NCI-H2029 treated with DMSO at 0.1 percent for 48 hours (cell line): ENCODE measurements at places on chromosomes 16 and 17.

DNA sequence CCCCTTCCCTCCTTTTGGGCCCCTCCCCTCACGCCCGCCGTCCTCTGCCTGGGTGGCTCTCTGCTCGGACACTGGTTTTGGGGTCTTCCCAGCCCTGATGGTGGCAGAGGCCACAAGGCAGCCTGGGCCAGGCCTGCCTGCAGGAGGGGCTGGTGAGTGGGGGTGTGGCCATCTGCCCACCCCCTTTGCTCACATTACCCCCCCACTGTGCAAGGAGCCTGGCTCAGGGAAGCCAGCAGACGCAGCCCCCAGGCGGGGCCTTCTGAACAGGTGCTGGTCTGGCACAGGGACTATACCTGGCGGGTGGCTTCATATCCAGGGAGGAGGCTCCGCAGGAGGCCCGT, 10.7 kb upstream of the ZFPM1 start:
- no peak for DNase-seq

DNA sequence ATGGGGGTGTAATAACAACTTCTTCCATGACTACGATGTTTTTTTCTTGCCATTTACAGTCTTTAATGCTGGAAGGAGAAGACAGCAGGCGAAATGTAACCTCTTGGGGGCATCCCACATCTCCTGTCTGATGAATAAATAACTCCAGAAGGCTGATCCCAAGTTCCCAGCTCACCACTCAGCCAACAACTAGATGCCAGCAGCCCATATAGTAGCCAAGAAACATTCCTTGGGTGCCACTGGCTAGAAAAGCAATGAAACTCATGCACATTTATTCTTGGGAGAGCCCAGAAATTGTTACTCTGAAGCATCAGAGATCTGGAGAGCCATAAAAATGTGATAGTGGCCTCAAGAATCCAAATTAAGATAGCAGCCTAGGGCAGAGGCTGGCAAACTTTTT, 22.7 kb upstream of the TMEM101 start:
- no peak for DNase-seq

DNA sequence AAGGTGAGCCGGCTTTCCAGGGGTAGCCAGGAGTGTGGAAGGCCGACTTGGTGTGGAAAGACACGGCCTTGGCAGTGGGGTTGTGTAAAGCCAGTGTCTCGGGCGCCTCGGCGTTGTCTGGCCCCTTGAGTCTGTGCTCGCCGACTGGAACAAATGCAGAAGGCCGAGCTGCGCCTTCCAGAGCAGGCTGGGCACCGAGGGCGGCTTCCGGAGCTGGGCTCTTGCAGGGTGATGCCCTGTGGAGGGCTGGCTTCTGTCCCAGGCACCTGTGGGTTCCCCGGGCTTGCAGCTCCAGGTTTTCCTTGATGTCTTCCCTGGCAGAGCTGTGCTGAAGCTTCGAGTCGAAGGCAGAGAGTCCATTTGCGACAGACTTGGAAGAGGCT, 8.0 kb downstream of the ZNF750 start:
- DNase-seq, result no peak

DNA sequence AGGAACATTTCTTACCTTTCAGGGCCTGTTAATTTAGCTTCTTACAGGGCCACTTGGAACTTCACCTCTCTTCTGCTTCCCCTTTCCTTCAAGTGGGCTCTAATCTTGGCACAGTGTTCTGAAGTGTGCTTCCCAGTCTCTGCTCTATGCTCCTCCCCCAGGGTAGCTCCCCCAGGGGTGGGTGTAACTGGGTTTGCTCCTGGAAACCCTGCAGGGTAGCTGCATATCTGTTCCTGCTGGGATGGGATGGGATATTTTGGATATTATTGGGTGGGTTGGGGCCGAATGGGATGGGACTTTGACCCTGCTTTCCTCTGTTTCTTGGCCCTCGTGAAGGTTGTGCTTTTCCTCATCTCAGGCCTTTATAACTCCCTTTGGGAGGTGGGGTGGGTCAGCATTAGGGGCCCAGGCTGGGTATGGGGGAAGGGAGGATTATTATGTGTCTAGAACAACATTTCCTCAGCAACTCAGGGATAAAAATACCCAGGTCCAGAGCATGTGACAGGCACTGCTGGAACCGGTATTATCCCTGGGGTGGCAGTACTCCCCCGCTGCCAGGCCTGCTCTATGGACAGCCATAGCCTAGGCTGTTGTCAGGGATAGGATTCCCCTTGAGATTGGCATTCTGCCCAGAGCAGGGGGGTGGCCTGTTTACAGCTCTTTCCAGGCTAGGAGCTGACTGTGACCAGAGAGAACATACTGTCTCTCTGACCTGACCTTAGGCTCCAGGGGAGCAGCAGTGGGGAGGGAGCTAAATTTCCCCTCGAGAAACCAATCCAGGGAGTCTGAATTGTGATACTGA, 5.0 kb downstream of the NFE2L1 start:
- peak; percentile 40 for DNase-seq

- DNase-seq, result no peak
Measured at GRCh38 chr16:48622456-48623303, 12.7 kb upstream of the N4BP1 start.

DNA sequence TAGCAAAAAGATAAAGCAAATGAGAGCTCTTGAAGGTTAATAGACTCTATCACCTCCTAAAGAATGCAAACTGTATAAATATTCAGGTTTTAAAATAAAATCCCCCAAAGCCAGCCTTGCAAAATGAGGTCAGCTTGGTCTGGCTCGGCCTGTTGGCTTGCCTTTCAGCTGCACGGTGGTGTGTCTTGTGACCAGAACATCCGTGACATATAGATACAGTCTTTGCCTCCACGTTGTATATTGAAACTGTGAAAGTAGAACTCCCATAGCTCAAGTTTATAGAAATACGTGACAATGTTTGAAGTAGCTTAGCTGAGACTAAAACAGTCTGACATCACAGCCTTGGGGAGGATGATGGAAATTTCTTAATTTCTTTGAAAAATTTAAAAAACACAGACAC, 236.6 kb upstream of the MYOCD start:
- no peak for DNase-seq

DNA sequence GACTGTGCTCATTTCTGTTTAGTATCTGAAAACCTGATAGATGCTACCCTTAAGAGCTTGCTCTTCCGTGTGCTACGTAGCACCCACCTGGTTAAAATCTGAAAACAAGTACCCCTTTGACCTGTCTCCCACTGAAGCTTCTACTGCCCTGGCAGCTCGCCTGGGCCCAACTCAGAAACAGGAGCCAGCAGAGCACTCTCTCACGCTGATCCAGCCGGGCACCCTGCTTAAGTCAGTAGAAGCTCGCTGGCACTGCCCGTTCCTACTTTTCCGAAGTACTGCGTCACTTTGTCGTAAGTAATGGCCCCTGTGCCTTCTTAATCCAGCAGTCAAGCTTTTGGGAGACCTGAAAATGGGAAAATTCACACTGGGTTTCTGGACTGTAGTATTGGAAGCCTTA, 18.9 kb downstream of the NTAN1 start:
- DNase-seq, result no peak

DNA sequence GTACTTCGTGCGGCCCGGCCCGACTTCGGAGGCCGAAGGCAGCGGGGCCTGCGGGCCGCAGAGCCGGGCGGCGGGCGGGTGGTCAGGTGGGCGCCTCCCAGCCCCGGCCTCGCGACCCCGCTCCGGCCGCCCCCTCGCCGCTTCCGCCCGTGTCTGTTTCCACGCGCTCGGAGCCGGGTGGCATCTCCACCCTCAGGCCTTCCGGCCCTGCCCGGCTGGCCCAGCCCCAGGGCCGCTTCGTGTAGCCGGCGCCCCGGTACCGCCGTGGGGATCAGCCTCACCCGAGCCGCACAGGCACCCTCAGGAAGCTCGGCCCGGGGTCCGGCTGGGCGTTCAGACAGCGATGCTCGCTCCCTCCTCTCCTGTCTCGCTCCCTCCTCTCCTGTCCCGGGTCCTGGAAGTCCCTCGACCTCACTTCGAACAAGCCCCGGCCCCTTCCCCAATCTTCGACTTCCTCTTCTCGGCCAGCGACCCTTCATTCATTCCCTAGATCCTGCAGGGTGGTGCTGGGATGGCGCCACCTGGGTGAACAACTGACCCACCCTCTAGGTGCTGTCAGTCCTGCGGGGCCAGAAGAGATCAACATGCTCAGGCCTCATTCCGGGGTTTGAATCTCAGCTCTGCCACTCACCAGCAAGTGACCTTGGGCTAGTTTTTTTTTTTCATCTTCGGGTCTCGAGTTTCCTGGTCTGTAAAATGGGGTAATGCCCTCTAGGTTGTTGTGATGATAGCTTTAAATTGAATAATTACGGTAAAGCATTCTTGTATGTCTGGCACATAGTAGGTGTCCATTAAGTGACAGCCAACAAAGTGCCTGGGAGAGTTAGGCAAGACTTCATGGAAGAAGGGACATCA, 610 bp downstream of the VPS4A start:
- DNase-seq, result no peak

- no peak for DNase-seq
Measured at GRCh38 chr16:68074850-68075555, 10.2 kb upstream of the NFATC3 start.

DNA sequence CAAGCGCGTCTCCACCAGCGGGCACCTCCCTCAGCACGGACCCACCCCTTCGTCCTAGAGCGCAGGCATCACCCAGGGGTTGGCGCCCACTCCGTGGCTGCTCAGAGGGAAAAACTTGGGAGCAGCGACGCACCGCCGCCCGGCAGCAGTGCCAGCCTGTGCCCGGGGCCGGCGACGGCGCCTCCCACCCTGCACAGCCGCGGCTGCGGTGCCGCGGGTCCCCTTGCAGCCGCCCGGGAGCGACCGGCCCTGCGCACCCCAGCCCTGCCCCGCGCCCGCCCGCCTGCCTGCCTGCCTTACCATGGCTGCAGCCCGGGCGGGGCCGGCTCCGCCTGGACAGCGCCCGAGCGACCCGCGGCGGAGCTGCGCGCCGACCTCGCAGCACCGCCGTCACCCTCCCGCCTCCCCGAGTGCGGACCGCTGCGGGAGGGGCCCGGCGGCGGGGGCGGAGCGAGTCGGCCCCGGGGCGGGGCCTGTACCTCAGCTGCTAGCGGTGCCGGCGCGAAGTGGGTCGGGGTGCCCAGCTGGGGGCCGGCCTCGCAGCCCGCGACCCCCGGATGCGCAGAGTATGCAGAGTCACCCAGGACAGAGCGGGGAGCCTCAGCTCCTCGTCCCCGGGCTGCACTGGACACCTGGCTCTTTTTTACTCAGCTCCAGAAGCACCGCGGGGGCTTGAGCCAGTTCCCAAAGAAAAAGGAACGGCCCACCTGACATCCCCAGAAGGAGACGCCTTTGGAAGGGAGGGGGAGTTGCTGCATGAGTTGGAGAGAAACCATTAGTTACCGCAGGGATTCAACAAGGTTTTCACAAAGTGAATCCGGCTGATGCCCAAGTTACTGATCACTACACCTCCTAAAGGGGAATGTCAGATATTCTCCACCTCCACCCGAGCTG, 17.5 kb upstream of the MTMR4 start:
- no peak for DNase-seq

DNA sequence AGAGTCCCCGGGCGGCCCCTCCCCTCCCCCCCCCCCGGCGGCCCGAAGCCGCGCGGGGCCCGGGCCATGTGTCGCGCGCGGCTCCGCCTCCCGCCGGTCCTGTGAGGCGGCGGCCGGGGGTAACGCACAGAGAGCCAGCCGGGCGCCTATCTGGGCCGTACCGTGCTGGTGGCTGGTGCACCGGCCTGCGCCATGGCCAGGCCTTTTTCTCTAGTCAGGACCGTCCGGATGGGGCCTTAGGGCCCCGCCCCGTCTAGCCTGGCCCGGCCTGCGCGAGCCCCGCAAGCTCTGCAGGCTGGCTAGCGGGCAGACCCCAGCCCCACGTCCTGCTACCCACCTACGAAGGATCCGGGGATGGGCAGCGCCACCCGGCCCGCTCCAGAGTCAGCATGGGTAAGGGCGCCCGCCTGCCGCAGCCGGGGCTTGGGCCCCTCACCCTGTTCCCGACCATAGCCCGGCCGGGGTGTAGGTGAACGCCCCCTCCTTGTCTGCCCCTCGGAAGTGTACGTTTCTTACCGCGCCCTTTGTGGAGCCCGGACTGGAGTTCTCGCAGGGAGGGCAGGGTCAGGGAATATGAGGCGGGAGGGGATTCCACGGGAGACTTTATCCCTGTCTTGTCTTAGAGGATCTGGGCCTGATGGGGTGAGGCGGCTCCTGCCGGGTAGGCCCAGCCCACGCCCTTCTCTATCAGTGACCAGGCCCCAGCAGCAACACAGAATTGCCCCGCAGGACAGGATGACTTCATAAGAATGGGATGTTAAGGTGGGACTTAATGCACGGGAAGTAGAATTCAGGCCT, at the start of gene CENPT:
Gene CENPT (minus strand): TSS at position 630 of the 798 bp plus-strand sequence. CDS start 13,834 bp downstream, outside the sequence.
- no peak for DNase-seq

- no peak for DNase-seq
Measured at GRCh38 chr16:30481381-30481780, 8.8 kb downstream of the ITGAL start.

- DNase-seq, result no peak
Measured at GRCh38 chr16:76913046-76913445, 277.9 kb upstream of the MON1B start.

GRCh38 chr16:49330562-49331201, 42.9 kb upstream of the C16orf78 start:
- no peak for DNase-seq

- DNase-seq, result peak; percentile 58
Measured at GRCh38 chr16:10652730-10653590, 41.8 kb downstream of the TEKT5 start.

DNA sequence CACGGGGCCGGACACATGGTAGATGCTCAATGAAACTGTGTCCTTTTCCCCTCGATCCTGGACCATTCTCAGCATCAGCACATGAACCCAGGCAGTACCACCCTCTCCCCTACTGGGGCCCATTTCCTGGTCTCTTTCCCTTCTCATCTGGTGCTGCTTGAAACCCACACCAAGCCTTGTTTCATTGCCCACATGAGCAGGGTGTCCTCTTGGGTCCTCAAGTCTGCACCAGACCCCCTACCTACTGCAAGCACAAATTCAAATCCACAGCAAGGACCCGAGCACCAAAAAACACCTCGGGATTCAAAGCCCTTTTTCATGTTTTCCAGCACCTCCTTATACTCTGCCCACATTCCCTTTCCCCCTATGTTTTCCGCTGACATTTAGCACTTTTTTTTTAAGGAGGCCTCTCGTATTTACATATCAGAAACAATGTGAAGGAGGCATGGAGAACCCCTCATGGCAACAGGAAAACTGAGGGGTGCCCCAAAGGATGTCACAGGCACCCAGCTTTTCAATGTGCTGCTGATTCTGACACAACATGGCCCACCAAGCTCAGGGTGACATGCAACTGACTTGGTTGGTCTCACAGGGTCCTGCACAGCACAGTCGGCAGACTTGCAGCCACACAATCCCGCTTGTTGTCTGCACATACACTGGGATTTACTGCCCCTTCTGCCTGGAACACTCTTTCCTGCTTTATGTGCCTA, 4.6 kb upstream of the CCL1 start:
- no peak for DNase-seq

DNA sequence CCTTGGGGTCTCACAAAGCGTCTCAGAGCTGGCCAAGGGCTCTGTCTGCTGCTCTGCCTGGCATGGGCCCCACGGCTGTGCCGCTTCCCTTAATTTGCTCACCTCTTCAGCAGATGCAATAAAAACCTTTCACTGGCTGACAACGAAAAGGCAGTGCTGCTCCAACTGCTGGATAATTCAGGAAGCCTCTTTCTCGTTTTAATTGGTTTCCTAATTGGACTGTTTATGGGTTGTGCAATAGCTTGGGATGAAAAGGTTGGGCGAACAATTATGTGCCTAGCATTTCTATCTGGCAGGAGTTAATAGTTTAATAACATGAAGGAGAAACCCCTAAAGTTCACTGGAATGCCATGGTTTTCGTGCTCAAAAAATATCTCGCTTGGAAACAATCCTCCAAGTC, 234.1 kb upstream of the IRX5 start:
- DNase-seq, result no peak

- DNase-seq, result no peak
Measured at GRCh38 chr16:59385959-59386358, 651.8 kb upstream of the GOT2 start.
